CMK (cell line): ENCODE measurements at places on chromosomes 6 and 20.

DNA sequence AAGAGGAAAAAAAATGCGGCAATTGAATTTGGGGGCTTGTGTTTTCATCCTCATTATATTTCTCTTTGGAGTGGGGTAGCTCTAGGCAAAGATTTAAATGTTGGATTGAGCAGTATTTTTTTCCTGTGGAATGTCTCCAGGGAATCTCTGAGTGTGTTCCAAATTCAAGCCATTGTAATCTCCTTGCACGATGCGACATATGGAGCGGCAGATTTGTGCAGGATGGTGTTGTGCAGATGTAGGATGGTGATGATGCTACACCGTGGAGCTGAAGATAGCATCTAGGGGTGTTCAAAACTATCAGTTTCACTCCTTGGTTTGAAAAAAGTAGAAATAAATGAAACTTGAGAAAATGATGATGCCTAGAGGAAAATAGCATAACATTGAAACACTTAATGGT is 777.5 kb upstream of the EPHA7 start:
- DNase-seq = no peak

GRCh38 chr6:109644131-109644530 is 46.9 kb downstream of the AK9 start:
- no peak for DNase-seq

- no peak for DNase-seq
Measured at GRCh38 chr20:62807444-62808210, 3.0 kb downstream of the OGFR start.

- no peak for DNase-seq
Measured at GRCh38 chr6:44561060-44561623, 173.6 kb downstream of the CDC5L start.

GRCh38 chr6:44561832-44562665 is 174.5 kb downstream of the CDC5L start:
- no peak for DNase-seq

GRCh38 chr6:169968541-169969270 is 217.3 kb downstream of the ERMARD start:
- no peak for DNase-seq

DNA sequence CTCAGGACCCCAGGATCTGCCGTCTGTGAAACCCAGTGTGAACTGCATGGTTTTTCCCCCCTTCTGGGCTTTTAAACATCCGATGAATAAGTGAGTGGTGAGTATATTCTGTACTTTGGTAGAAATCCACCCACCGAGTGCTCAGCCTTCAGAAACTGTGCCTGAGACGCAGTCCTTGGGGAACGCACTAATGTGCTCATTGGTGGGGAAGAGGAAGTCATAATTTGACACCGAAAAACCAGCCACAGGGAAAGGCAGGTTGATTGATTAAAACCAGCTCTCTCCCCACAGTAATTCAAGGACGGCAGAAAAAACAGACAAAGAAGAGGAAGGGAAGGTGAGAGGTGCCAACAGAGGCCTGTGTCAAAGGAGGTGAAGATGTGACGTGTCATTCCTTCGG is 21.7 kb downstream of the EDN3 start:
- no peak for DNase-seq

GRCh38 chr6:123830120-123830519 is 26.5 kb downstream of the NKAIN2 start:
- no peak for DNase-seq

DNA sequence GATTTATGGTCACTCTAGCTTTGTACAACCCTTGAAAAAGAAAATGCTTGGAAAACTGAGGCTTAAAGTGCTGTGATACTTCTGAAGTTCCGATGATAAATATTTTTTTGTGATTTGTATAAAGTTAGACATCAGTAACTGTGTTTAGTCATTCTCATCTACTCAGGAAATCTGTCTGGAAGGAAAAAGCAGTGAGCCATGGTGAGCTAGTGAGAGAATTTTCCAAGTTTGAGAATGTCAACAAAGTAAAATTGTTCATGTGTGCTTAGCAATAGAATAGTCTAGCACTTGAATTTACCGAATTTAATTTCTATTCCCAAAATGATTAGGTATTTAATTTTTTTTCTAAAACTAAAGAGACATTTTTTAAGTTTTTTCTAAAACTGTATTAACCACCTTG is 41.3 kb upstream of the PLCB4 start:
- DNase-seq = no peak

DNA sequence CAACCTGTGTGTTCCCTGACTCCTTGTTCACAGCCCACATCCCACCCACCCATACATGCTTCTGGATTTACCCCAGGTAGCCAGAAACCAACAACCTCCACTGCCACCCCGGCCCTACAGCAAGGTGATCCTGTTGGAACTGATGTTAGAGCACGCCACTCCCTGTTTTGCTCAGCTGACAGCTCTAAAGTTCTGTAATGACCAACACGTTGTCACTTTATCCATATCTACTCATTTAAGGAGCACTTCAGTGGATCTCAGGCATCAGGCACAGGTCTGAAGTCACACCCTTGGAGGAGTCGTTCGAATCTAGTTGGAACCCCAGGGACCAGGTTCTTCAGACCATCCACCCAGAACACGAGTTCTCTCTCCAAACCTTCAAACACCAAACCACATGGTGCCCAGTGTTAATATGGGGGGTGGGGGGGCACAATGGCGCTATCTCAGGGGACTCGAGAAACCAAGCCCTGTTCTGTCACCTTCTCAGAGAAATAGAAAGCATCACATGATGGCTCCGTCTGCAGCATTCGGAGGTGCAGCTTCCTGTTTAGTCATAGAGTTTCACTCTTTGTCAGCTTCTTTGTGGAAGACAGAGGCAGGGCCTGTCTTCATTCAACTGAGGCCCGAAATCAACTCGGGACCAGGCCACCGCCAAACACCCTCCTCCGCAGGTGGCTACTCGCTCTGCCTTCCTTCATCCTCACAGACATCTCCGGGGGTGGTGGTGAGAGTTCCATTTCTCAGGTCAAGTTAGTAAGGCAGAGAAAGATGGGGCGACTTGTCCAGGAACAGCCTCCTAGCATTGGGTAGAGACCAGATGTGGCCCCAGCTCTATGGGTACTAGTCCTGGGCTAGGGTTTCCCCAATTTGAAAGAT is 142.2 kb downstream of the NFATC2 start:
- no peak for DNase-seq

- DNase-seq = no peak
Measured at GRCh38 chr6:28803337-28803709, 120.5 kb downstream of the TRIM27 start.

DNA sequence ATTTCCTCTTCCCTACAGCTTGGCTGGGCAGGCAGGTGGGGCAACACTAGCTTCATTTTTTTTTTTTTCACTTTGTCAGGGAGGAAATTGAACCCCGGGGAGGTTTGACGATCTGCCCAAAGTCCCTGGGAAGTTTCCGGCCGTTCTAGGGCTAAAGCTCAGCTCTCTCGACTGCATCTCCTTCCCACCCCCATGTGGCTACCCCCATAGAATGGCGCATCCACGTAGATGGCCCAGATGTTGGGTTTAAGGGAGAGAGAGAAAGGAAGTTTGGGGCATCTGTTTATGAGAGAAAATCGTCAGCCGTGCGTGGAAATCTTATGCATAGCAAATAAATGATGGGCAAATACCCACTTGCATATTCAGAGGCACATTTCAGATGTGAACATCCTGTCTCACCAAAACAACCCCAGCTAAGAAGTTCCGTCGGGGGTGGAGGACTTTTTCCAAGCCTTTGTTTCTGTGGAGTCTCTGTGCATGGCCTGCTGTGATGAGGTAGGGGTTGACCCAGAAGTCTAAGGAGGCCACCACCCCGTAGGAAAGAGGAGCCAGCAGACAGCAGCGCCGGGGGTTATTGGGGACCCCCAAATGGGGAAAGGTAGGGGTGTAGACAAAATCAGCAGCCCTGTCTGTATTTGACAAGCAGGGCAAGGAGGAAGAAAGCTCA is 40.5 kb upstream of the ZNF831 start:
- DNase-seq = no peak

GRCh38 chr20:50412069-50412468 is 98.1 kb upstream of the PTPN1 start:
- DNase-seq = no peak

DNA sequence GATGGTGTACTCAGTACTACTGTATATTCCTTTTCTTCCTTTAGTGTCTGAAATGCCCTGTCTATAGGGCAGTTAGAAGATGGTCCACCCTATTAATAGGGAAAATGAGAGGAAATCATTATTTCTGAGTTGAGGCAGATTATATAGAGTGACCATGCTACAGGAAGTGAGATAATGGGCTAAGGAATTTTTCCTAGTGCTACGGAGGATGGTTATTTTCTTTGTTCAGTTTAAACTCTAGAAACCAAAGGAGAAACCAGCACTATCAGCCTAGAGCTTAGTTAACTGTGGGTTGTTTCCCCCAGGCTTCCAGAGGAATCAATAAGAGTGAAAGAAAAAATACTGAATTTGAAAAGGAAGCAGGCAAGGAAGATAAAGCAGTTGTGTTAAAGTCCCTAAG is 474 bp downstream of the TSBP1 start:
- no peak for DNase-seq

DNA sequence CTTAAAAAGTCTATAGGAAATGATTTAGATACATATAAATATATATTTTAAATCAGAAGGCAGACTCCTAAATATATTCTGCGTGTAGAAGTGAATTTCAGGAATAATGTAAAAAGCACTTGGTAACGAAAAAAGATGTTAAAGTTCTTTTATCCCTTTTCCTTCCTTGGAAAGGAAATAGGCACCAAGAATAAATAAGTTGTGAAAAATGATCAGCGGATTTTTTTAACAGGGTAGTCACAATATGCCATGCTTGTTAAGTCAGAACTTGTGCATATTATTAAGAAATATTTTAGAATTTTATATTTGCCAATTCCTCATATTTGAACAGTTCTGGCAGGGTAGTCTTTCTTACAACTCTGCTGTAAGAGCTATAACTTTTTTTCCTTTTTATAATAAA is 173.8 kb downstream of the CD83 start:
- DNase-seq = no peak

- no peak for DNase-seq
Measured at GRCh38 chr6:157017022-157017421, 239.8 kb downstream of the ARID1B start.

DNA sequence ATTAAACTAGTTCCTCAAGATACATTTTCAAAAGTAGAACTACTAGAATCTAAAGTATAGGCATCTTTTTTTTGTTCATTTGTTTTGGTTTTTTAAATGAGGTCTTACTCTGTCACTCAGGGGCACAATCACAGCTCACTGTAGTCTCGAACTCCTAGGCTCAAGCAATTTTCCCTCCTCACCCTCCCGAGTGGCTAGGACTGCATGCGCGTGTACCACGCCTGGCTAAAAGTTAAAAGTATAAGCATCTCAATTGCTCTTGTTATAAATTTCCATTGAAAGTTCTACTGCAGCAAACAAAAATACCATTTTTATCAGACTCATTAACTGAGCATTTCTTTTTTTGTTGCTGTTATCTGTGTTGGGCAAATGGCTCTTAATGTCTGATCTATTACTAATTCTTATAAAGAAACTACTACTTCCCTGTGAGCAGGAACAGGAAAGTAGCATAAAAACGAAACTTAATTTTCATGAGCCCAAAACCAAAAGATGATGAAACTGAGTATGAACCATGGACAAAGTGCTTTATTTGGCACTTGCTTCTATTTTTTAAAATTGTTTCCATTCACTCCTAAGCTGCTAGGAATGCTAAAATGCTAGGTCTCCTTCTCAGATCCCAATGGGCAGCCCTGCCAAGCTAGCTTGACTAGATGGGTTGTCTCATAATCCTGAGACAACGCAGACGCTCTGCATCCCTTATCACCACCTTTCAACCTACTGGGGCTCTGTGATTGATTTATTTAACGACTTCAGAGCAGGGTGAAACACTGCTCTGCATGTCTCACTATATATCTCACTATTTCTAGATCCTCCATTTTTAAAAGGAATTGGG is 36.9 kb downstream of the TRPC4AP start:
- DNase-seq = no peak

DNA sequence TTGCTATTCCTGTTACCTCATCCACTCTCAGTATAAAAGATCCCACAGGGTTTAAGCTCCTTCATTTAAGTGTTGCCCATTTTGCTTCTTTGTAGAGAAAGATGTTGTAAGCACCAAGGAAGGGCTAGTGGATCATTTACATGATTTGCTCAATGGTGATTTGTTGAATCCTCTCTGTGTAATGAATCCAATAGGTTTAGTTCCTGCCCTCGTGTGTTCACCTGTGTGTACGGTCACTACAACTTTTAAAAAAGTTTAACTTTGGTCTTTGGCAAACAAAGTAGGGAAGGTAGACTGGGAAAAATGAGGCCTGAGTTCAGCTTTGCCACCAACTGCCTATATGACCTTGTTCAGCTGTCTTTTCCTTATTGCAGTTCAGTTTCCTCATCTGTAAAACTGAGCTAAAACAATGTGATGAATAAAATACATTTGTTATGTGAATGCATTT is 51.5 kb downstream of the DHX35 start:
- DNase-seq = no peak

- no peak for DNase-seq
Measured at GRCh38 chr6:9766240-9766915, 648.5 kb downstream of the TFAP2A start.

DNA sequence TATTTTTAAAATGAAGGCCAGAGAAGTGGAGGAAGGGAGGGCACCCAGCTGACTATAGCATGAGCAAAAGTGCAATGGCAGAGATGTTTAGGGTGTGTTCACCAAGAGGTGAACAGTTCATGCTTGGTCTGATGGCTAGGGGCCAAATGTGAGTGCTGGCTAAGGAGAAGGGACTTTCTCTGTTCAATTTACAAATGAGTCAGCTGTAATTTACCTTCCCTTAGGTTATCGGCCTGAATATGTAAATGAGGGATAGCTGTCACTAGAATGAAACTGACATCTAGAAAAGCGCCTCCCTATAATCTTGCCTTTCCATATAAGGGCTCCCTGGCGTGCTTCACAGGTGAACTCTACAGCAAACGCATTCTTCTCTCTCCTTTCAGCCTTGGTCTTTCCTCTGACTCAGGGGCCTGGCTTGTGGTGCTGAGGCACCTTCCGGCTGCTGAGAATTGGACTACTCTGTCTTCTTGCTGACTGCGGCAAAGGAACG is 114.7 kb upstream of the BACH2 start:
- no peak for DNase-seq

GRCh38 chr6:122683989-122684651 is 73.9 kb downstream of the PKIB start:
- DNase-seq = no peak

- DNase-seq = no peak
Measured at GRCh38 chr6:152750694-152751093, at the start of gene VIP. Gene VIP, plus strand, starts transcription at chr6:152750797. Its CDS starts 1,381 bp downstream, at chr6:152752178.

- no peak for DNase-seq
Measured at GRCh38 chr20:24916412-24916811, 32.7 kb upstream of the CST7 start.

DNA sequence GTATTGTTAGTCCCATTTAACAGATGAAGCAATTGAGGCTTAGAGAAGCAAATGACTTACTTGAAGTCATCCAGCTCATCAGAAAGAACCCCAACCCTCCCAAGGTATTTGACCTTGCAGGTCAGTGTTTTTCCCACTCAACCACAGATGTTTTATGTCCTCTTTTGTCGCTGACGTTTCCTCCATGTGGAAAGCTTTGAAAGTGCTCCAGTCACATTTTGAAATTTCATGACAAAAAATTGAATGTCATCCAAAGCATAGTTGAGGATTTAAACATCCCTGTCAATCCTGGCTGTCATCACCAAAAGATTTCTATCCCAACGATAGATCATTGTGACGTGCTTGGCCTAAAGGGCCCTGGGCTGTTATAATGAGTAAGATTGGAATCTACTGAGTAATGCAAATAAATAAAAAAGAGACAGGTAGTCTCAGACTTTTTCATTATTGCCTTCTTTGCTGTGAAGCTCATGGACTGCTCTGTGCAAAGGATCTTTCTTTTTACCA is 102.7 kb downstream of the TSHZ2 start:
- no peak for DNase-seq

GRCh38 chr6:168362276-168362990 is 42.9 kb upstream of the DACT2 start:
- DNase-seq = no peak
